ENCODE measurements at places on chromosomes 2 and 18.

DNA sequence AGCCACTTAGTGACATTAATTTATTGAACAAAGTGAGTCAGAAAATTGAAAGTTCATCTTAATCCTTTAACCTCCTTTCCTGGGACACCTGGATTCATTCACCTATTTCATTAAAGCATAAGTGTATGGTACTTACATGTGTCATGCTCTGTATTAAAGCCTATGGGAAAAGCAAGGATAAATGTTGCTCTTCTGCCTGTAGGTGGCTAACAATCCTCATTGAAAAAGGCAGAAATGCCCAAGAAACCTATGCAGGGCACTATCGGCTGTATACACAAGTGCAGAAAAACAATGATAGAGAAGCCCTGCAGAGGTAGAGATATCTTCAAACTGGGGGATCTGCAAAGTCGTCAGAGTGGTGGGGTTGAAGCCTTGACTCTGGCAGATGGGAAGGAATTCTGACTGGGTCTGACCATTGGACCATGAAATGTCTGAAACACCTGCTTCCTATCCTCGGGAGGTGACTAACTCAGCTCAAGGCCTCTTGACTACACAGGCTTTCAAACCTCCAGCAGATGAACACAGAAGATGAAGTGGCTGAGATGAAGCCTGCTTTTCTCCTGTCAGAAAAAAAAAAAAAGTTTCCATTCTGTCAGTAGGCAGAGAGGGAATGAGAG is 83.1 kb downstream of the DCC start:
- DNase-seq = no peak

DNA sequence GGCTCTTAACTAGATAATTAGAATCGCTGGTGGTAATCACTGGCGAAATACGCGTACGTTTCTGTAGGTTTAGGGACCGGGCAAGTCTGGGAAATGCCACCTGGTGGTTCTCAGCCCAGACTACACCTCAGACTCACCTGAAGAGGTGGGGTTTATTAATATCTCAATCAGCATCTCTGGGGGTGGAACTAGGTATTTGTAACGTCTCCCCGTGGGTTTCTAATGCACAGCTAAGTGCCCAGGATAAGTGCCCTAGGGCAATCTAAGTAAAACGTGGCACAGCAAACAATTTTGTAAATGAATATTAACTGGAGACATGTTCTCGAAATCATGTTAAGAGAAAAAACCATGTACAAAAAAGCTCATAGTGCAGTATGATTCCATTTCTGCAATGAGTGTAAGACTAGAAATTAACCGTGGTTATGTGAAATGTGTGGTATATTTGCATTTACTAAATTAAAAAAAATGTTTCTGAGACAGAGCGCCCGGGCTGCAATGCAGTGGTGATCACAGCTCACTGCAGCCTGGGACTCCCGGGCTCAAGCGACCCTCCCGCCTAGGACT is 760 bp upstream of the CNOT11 start:
- DNase-seq = no peak

DNA sequence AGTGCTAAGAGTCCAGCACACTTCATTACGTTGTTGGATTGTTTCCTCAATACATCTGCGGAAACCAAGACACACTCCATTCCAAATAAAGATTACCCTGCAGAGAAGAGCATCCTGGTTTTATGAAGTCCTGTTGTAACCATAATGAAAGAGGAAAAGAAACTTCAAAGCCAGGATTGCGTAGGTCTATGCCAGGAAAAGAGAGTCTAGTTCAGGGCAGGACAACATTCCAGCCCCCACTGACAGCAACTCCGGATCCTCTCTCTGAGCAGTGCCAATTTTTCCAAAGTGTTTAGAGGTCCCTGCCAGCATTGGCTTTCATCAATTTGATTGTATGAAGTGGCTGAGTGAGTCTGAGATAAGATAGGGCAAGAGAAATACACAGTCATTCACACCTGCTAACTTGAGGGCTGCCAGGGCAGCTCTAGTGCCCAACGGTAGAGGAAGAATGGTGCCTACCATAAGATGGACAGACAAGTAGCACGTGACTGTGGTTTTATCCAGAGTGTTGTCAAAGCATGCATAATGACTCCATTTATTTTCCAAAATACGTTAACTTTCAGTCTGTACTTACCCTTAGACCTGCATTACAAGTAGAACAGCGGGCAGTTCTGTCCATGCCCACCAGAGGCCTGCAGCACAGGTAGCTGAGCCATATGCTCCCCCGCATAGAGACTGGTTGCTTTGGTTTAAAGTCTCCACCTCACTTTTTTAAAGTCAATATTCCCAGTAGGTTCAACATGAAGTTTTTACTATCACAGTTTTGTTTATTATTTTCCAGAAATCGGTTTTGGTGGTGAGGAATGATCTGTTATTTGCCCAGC is 23.7 kb downstream of the PIEZO2 start:
- DNase-seq = no peak

DNA sequence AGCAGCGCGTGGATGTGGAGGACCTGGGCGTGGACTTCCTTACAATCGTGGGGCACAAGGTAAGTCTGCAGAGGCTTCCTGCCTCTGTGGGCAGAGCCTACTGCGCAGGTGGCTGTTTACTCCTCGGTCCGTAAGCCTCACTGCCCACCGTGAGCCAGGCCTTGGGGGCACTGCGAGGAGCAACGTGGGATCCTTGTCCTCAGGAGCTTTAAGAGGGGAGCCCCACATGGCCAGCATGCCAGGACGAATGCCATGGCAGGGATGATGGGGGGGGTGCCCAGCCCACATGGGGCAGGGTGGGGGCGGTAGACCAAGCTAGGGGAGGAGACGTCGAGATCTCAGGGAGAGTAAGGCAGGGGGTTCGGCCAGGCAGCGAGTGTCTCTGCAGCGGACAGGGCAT is 18.0 kb upstream of the ESPNL start:
- DNase-seq = no peak

- DNase-seq = no peak
Observed at GRCh38 chr18:44156776-44157335, 523.8 kb upstream of the SETBP1 start.

DNA sequence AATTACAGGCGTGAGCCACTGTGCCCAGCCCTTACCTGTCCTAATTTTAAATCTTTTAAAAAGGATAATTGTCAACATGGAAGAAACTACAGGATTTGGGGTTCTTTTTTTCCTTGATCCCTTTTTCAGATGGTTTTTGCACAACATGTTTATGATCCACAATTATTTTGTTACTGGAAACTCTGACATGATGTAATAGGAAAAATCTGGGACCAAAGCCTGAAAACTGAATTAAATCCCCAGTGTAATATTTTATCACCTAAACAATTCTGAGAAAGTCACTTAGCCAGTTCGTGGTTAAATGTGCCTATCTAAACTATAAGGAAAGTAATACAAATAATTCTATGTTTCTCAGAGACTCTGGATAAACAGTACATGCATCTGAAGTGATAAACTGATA is 1649.7 kb downstream of the LRP1B start:
- DNase-seq = no peak

DNA sequence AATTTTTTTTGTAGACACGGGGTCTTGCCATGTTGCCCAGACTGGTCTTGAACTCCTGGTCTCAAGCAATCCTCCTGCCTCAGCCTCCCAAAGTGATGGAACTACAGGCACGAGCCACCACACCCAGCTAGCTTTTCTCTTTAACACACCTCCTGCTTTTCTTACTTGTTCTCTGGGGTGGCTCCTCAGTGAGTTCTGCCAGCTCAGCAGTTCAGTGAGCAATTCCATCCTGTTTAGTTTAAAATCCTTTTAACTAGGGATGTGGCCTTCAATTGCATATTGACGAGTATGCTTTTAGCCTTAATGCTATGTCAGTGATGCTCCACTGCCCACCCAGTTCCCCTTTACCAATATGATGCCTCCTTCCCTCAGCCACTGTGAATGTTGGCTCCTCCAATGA is 16.1 kb downstream of the ZNF397 start:
- no peak for DNase-seq

GRCh38 chr2:235810846-235811245 is 317.0 kb downstream of the AGAP1 start:
- DNase-seq = no peak

GRCh38 chr2:85584354-85584856 is at the start of gene VAMP5:
Gene VAMP5, plus strand, starts transcription at chr2:85584431. Its CDS starts 60 bp downstream, at chr2:85584491.
- no peak for DNase-seq

DNA sequence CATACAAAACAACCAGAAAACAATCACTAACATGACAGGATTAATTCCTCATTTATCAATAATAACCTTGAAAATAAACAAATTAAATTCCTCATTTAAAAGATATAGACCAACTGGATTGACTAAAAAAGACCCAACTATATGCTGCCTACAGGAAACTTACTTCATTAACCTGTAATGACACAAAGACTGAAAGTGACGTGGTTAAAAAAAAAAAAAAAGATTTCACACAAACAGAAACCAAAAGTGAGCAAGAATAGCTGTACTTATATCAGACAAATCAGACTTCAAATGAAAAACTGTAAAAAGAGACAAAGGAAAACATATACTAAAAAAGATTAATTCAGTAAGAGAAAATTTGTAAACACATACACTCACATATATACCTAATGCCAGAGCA is 201.2 kb downstream of the CCDC178 start:
- DNase-seq = no peak

- no peak for DNase-seq
Observed at GRCh38 chr2:69994166-69994565, 32.7 kb upstream of the ASPRV1 start.

DNA sequence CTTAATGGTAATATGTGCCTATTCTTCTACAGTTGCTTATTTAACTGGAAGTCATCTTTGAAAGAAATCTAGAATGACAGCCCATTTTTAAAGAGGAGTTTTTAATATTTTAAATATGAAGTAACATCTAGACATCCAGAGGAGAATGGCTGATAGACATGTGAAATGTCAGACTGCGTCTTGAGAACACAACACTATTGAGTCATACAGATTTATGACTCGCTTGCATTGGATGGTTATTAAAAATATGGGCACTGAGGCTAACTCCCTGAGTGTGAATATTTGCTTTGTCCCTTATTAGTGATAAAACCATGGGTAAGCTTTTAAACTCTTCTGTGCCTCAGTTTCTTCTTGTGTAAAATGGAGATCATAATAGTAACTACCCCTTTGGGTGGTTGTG is 22.9 kb downstream of the TDRD15 start:
- no peak for DNase-seq

DNA sequence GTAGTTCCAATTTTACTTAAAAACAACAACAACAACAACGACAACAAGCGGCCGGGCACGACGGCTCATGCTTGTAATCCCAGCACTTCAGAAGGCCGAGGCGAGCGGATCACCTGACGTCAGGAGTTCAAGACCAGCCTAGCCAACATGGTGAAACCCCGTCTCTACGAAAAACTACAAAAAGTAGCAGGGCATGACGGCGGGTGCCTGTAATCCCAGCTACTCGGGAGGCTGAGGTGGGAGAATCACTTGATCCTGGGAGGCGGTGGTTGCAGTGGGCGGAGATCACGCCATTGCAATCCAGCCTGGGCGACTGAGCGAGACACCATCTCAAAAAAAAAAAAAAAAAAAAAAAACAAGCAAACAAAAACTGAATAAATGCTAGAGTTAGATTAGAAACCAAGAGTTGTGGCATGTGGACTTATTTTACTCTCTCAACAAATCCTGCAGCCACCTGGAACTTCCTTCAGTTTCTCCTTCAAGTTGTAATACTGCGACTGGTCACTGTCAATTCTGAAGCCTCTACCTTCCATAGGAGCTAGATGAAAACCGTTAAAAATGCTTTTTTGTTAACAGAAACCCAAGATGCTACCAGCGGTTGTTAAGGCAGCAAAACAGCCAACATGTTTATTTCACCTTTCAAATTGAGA is 1.3 kb downstream of the ATP5F1A start:
- no peak for DNase-seq

DNA sequence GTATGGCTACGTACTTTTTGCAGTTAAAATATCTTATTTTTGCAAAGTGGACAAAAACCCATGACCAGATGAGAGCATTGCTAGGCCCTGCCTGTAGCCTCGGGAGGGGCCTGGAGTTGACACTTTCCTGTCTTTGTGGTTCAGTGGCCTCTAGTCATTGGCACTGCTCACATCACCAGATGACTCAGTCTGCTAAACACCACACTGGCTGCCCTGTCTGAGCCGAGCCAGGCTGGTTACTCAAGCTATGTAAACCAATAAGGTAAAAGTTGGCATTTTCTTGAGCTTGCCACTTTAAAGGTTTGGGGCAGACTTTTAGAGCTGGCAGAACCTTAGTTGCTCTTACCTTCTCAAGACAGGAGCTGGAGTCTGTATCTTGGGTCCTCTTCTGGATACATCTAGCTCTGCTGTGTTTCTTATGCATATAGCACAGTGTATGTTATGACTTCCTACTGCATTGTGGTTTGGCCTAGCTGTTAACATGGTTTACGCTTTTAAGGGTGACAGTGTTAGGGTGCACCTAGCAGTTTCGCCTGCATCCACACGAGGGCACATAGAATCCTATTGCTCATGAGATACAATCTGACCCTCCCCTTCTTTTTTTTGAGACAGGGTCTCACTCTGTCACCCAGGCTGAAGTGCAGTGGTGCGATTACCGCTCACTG is 76.4 kb downstream of the AP1S3 start:
- peak; percentile 16 for DNase-seq

- no peak for DNase-seq
Observed at GRCh38 chr18:77762014-77762413, 512.4 kb downstream of the GALR1 start.

DNA sequence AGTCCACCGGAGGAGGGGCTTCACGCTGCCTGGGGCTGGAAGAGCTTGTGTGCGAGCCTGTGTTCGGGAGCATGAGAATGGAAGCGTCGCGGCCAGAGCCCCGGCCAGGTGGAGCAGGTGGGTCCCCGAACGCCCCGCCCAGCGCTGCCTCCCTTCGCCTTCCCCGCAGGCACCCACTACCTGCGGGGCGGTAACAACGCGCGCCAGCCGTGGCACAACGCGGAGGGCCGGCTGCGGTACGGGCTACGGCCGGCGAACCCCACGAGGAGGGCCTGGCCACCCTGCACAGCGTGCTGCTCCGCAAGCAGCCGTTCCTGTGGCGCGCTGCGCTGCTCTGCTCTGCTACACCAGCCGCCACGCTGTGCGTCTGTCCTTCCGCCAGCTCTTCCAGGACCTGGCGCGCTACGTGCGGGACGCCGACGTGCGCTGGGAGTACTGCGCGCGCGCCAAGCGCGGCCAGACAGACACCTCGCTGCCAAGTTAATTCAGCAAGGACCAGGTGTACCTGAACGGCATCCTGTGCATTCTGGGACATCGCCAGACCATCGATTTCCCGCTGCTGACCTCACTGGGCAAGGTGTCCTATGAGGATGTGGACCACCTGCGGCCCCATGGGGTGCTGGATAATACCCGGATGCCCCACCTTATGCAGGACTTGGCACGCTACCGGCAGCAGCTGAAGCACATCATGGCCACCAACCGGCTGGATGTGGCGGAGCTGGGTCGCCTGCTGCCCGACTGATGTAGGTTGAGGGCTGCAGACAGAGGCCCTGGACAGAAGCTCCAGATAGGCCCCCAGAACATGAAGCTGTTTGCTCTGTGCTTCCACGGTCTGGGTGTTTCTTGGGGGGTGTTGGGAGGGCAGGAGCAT is 200.6 kb downstream of the NAPG start:
- no peak for DNase-seq

GRCh38 chr18:57004366-57005121 is 142.3 kb upstream of the BOD1L2 start:
- DNase-seq = no peak
